ENCODE measurements at places on chromosomes 2 and 18.
A peak's percentile ranks its signal among the peaks of the same experiment; 100 is the strongest.

DNA sequence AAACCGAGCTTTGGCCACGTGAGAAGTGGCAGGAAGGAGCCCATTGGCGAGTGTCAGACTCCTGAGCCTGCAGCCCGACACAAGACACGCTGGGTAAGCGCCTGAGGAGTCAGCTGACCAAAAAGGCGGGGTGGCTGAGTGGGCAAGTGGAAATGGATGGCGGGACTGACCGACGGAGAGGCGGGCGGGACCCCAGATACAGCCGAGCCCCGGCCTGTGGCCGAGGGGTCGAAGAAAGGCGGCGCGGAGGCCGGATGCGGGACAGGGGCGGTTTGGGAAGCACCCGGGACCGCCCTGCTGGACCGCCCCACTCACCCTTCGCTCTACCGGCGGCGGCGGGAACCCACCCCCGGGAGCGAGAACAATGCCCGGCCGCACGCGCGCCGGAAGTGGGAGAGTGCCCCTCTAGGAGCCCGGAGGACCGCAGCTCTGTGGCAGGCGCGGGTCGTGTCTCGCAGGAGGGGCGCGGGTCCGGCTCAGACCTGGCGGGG lies 22.8 kb downstream of the ZSCAN30 start:
- DNase-seq: no peak

DNA sequence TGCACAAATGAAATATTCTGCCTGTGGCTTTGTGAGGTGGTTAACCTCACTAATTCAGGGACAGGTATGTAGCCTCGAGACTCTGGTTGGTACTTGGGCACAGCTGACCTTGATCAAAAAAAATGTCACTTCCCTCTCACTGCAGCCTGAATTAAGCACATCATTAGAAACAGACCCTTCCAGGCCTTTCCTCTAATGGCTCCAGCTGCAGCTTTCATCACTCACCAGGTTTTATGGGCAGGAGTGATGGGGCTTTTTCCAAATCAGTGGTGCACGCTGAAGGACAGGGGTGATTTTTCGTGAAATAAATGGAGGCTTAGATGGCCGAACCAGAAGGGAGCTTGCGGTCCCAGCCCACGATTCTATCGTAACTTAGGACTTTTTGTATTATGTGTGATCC lies 213.0 kb upstream of the RAB12 start:
- no peak for DNase-seq

DNA sequence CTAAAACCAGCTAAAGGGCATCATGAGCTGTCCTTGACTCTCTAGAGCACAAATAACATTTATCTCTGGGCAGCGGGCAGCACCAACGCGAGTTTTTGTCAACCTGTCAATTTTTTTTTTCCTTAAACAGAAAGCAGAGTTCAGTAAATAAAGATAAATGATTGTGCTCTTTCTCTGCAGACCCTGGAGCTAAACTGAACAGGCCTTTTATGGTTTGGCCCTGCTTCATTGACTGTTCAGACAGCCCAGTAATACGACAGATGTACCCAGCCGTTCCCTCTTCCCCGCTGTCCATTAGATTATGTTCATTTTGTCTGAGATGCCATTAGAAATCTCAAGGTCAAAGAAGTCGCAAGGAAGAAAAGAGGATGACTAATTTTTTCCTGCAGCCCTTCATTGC lies 280.5 kb upstream of the PIK3C3 start:
- DNase-seq: no peak

DNA sequence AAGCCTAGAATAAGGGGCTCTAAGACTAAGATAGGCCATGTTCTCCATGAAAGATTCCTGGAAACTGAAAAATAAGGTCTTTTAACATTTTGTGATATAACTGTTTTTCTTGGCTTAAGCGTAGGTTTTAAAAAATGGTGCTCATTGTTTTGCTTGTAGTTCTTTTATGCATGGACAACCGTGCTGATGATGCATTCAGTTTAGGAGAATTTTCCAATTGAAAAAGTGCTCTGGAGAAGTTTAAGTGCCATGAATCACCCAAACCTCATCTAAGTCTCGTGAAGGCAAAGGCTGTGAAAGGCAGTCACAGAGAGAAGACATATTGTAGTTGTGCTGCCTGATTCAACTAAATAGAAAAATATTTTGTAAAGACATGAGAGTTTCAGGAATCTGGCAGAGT lies 111.8 kb upstream of the GAREM1 start:
- DNase-seq: no peak

GRCh38 chr2:146040051-146040450 lies 1520.1 kb upstream of the ZEB2 start:
- no peak for DNase-seq

- no peak for DNase-seq
Measured at GRCh38 chr2:60502144-60502543, 51.3 kb downstream of the BCL11A start.

GRCh38 chr18:10010611-10011015 lies 96.8 kb downstream of the VAPA start:
- DNase-seq: no peak

- DNase-seq: no peak
Measured at GRCh38 chr18:76472829-76473228, 22.2 kb downstream of the ZNF516 start.

- DNase-seq: no peak
Measured at GRCh38 chr2:112322919-112323318, 47.5 kb downstream of the ZC3H6 start.

DNA sequence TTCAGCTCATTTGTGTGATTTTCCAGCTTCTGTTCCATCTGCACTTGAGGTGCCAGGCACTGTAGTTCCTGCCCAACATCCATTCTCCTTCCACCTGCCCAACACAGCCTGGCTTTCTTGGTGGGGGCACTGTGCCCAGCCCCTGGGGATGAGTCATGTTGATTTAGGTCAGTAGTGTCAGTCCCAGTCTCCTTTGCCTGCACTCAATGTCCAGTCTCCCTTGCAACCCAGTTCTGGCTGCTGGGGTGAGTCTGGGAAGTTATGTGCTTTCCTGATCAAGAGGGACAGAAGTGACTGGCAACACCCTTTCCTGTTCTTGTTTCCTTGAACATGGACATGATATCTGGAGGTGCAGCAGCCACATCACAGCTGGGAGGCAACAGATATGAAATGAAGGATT lies 1.5 kb upstream of the ASB18 start:
- no peak for DNase-seq

DNA sequence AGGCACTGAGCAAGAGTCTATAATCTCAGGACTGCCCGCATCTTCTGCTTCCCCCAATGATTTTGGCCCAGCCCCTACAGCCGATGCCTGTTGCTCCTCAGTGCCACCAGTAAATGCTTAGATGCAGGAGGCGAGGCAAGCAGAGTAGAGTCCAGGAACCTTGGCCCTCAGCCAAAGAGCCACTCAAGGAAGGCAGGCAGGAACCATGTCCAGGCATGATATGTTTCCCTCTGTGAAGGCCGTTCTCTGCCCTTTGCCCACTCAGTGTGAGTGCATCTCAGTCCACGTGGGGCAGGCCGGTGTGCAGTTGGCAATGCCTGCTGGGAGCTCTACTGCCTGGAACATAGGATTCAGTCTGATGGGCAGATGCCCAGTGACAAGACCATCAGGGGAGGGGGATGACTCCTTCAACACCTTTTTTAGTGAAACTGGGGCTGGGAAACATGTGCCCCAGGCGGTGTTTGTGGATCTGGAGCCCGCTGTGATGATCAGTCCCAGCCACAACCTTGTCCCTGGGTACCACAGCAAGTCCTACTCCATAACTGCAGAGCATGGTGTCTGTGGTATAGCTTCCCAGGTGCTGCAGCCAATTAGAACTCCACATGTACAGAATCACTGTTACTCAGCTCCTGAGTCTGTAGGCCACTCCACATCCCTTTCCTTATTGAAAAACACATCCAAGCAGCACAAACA lies 9.7 kb upstream of the DNAJB2 start:
- no peak for DNase-seq

GRCh38 chr2:224220586-224221255 lies 181.2 kb downstream of the FAM124B start:
- DNase-seq: no peak

DNA sequence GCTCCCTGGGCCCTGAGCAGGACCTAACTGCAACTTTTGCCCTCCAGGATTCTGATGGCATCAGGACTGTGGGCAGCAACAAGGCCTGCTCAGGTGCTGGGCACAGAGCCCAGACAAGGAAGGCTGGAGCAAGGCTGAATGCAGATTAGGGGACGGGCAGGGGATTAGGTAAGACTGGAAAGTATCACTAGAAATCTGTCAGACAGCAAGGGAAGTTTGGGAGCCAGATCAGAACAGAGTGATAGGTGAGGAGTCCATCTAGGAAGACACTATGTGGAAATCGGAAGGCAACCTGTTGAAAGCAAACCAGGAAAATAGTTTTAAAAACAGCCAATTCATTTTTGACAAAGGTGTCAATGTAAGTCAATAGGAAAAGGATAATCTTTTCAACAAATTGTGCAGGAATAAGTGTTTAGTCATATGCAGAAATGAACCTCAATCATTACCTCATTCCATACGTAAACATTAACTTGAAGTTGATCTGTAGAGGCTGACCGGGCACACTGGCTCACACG lies 56.4 kb upstream of the STPG4 start:
- DNase-seq: no peak

- DNase-seq: peak; percentile 34
Measured at GRCh38 chr2:37982147-37982582, 57.1 kb downstream of the RMDN2 start.

DNA sequence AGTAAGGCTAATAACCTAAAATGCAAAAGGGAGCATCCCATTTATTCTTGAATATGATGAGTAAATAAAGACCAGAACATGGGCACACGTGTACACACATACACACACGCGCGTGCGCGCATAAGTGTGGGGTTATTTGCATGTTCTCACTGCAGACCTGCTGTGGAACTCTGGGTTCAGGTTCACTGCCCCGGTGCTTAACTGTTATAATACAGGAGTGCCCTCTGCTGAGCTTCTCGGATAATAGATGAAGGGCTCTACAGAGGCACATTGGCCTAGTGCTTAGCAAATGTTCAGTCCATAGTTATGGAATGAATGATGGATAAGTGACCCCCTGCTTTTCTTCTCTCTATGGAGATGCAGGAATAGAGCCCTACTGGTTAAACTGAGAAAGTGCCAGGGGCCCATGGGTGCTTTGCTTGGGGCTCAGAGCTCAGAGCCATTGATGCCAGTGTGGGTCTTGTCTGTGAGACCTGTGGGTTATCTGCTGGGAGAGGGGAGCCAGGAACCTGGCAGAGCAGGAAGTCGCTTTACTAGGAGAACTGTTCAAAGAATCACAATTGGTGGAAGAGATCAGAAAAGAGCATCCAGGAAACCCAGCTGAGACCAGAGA lies 3.6 kb upstream of the ARL4C start:
- peak; percentile 31 for DNase-seq

DNA sequence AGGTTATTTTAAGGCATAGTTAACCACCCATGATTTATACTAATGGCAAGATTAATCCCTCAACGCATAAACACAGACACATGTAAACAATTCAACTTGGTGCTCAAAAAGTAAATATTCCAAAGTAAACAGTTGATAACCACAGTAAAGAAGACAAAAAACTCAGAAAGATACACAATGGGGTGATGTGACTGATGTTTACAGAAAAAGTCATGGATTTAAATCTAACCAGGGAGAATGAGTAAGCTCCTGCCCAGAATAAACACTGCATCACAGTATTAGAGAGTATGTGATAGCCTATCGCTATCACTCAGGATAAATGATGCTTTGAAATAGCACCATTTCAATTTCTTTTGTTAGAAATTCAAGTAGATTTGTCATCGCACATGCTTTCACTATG lies 49.3 kb downstream of the HIBCH start:
- DNase-seq: no peak

DNA sequence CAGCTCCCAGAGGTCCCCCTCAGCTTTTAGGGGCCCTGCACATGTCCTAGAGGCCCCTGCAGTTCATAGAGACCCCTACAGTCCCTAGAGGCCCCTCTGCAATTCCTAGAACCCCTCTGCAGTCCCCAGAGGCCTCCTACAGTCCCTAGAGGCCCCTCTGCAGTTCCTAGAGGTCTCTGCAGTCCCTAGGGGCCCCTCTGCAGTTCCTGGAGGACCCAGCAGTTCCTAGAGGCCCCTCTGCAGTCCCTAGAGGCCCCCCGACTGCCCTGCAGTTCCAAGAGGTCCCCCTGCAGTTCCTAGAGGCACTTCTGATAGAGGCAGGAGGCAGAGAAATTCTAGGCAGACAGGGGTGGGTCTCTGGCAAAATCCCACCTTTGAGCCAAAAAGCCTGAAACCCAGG lies 35.4 kb downstream of the MC2R start:
- no peak for DNase-seq

GRCh38 chr2:58640042-58640441 lies 398.9 kb upstream of the FANCL start:
- no peak for DNase-seq

DNA sequence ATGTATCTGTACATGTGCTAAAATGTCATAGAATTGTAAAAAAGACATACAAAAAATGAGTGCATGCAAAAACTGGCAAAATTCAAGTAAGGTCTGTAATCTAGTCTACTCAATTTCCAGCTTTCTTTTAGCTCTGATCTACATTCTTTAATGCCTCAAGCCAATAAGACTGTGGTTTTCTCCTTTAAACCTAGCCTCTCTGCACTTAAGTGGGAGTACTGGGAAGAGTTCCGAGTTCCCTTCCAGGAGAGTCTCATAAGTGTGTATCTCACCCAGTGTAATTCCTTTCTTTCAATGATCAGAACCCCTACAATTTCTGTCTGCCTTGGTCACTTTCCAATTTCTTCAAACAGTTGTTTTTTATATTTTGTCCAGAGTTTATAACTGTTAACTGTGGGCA lies 150.1 kb downstream of the PTRHD1 start:
- DNase-seq: no peak

- DNase-seq: no peak
Measured at GRCh38 chr2:99496021-99496420, 6.2 kb upstream of the REV1 start.

GRCh38 chr18:23701017-23701416 lies 11.8 kb downstream of the LAMA3 start:
- no peak for DNase-seq

- DNase-seq: no peak
Measured at GRCh38 chr18:12159446-12159845, 65.8 kb downstream of the ANKRD62 start.

- no peak for DNase-seq
Measured at GRCh38 chr2:107263628-107264027, 377.7 kb upstream of the ST6GAL2 start.

DNA sequence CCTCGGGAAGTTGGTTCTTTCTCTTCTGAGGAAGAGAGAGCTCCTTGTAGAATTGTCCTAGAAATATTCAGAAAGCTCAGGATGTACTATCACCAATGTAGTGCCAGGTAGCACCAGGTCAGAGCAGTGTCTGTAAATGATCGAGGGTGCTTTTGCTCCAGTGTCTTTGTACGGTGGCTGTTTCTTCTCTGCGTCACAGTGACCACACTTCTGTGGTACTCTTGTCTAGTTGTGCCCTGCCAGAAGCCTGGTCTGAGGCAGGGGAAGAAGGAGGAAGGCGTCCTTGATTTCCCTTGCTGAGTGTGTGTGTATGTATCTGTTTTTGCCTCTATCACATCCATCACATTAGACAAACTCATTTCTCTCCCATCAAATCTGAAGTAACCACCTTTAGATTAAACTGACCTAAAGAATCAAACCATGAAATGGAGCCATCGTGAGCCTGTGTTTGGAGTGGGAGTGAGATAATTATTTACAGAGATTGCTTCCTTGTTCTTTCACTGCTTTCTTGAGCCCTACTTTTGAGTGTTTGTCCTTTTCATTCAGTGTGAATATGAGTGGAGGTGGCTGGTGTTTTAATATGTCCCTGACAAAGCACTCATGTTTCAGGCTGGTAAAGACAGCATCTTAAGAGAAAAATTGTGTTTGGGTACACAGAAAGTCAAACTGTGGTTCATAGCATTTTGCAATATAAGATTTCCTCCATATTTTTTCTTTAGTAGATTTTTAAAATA lies 97.2 kb downstream of the ACOXL start:
- DNase-seq: no peak

- no peak for DNase-seq
Measured at GRCh38 chr18:56975276-56975675, 171.6 kb upstream of the BOD1L2 start.
